Mucosa of gallbladder (tissue), 1 donor: ENCODE measurements at places on chromosomes 6 and 20. TPM values are rescaled to one million over a fixed set of nuclear protein-coding genes. Genes with fewer than 3 reads are reported as not detected.

CRISP2 gene
- 9.8 TPM for total RNA-seq

RSPH9 gene
- 0.58 TPM for total RNA-seq

CRISP3 gene
- total RNA-seq: 7.5 TPM

MYBL2 gene
- 1.6 TPM for total RNA-seq

- DNase-seq: no peak
These were observed 569.8 kb downstream of the QKI start for GRCh38 chr6:163984124-163984936.

DNA sequence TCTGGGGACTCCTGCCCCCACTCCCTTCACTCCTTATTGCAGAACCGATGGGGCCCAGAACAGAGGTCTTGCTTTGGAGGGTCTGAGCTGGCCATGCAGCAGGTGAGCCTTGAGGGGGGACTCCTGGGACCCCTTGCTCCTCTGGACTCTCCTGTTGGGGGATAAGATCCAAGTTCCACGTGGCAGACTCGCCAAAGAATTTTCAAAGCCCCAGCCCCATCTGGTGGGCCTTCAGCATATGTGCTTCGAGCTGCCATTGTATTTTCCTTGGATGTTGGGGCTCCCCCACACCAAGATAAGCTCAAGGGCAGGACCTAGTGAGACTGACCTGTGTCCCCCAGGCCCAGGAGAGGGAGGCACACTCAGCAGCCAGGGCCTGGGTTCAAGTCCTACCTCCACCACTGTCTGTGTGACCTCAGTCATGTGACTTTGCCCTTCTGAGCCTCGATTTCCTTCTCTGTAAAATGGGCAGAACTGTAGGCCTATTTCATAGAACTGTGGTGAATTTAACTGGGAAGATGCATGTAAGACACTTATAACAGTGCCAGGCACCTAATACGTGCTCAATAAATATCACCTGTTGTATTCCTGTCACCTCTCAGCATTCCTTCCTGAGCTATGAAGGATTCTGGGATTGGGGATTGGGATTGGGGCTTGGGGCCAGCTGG lies 115.5 kb downstream of the VEGFA start:
- no peak for DNase-seq

DNA sequence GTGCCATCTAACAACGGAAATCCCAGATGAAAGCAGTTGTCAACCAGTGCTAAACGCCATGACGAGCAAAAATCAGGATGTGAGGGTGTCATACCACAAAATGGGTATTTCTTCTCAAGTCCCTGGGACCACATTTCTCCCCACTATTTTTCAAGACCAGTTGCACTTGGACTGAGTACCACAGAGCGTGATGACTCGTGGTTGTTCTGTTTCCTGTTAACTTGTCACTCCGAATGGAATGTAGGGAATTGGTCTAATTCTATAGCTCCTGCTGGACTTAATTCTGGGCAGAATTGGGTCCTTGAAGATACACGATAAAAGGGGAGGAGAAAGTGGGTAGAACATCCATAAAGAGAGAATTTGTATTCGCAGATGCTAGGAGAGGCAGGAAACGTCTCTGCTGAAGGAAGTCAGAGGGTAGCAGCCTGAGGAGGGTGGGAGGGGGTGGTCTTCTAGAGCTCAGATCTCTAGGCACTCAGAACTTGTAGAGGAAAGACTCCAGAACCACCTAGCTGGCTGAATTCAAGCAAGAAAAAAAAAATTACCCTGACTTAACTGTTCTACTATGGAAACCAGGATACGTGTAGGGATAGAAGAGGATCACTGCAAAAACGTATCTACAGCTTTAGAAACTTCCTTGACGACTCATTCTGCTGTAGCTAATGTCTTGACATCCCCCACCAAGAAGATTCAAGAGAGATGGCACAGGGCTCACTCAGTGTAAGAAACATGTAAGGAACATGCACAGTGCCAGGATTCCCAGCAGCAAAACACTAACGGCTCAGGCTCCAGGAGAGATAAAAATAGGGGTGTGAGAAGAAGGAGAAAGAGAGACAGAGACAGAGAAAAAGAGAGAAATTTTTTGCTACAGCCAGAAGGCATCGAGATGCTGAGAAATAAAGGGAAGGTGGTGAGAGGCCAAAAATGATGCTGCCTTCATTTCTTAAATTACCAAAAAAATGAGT lies 494.7 kb downstream of the CD83 start:
- no peak for DNase-seq

- no peak for DNase-seq
These were observed 11.7 kb downstream of the SNTA1 start for GRCh38 chr20:33431797-33432381.

GRCh38 chr20:8913456-8913855 lies 155.4 kb upstream of the PLCB4 start:
- DNase-seq: no peak

DNA sequence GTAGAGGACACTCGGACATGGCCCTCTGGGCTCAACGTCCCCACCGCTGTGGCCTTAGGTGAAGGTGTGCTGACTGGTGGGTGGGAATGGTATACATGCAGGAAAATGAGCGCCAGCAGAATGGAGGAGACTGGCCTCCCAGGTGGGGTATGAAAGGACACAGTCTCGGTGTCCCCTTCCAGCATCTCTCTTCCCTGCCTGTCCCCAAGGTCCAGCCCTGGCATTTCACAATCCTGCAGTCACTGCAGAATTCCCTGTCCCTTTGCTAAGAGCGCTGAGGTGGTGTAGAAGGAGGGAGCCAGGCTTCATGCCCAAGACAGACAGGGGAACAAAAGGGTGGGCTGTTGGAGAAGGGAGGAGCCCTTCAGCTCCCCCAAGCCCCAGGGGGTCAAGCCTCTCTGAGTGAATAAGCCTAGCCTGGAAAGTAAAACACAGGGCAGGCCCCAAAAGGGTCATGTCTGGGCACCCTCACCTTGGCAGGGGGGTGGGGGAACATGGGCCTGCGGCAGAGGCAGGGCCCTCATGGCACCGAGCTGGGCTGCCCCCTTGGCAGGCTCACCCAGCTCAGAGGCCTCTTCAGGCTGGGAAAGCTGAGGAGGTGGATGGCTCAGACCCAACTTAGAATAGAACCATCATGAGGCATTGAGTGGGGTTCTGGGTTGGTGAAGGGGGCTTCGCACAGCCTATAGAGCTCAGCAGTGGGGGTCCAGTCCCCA lies 23.9 kb downstream of the TFEB start:
- no peak for DNase-seq

- DNase-seq: no peak
These were observed 602.8 kb downstream of the CDH26 start for GRCh38 chr20:60561052-60561451.
